ENCODE measurements at places on chromosomes 2 and 18.

- no peak for DNase-seq
Observed at GRCh38 chr18:64872710-64873458, 724.0 kb upstream of the LINC00305 start.

DNA sequence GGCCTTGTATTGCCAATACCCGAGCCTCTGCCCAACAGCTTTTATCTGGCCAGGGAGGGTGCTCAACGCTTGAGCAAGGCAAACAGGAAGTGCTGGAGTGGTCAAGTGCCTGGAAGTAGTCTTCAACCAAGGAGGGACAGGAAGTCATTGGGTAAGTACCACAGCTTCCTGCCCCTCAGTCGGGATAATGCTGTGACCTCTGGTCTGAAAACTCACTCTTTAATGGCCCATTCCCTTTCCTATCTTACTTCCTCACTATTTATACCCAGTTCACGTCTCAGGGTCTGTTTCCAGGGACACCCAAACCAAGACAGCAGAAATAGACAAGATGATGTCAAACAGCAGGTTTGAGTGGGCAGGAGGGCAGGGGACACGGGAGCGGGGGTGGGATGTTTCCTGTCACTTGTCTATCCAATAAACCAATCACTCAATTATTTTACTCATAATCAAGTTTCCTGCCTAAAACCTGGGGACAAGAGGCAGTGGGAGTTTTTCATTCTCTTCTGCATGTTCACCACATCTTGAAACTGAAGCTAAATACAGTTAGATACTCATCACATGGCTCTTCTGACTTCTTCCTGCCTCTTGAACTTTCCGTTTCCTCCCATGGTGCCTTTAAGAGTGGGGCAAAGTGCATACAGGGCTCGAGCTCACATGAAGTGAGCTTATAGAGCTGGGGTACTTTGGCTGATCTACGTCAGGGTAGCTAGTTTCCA, 68.9 kb upstream of the CAB39 start:
- no peak for DNase-seq

DNA sequence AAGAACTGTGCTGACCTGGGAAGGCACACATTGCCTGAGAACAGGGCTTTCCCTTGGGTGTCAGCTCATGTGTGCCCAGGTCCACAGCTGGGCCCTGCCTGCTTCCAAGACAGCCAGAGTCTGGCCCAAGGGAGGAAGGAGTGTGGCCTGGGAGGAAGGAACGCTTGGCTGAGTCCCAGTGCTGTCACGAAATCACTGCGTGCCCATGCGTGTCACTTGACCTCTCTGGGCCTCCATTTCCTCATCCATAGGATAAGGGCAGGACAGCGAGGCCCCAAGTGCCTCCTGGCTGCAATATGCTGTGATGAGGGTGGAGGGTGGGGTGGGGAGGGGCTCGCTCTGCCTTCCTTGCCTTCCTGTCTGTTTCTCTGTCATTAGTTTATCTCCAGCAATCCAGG, 642 bp upstream of the KCNK3 start:
- peak; percentile 42 for DNase-seq

- no peak for DNase-seq
Observed at GRCh38 chr2:218331745-218332144, 24.9 kb upstream of the CATIP start.
